ENCODE measurements at places on chromosomes 4 and X. TPM values are rescaled to one million over a fixed set of nuclear protein-coding genes. Genes with fewer than 3 reads are reported as not detected.
A peak's percentile ranks its signal among the peaks of the same experiment; 100 is the strongest.

DNA sequence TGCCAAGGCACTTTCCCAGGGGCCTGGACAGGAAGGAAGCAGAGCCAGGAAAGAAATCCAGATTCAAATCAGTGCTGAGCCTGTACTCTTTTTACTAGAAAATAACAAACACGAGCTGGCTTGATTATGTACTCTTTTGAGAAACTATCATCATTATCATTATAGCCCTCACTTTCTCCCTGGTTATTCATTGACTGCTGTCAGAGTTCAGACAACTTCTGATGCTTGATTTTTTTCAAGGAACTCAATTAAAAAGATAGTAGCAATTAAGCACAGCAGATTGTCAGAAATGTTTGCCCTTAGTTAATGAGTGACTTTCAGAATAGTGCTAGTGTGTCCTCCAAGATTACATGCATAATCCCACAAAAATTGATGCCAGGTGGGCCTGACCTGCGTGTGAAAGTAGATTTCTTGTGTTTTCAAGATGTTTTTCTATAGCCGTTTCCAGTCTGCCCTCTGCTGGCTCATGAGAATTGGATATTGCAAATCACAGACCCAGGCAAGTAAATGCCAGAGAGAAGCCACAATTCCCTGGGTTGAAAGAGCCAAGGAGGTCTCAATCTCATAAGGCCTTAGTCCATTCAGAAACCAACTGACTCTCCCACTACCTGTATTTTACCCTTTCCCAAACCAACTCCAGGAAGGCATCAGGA lies 14.3 kb upstream of the PNPLA4 start:
- peak; percentile 12 for DNase-seq

The SPON2 gene
- 3.4 TPM for total RNA-seq

The PRRG3 gene
- not detected for total RNA-seq

The CXorf65 gene
- not detected for total RNA-seq

GRCh38 chrX:53813670-53814440 lies 127.3 kb upstream of the HUWE1 start:
- DNase-seq = no peak
